Nephron progenitor cell (in vitro differentiated cells): ENCODE measurements at places on chromosomes 6 and 20.

- no peak overlapping the region for H3K27ac ChIP-seq
- no peak for DNase-seq
- peaks cover 54% of the 10 kb centered on the region for H3K4me1 ChIP-seq
- H3K4me3 ChIP-seq: no peak overlapping the region
- H3K36me3 ChIP-seq: peaks cover 79% of the 10 kb centered on the region
These were observed 5.9 kb downstream of the CDYL start for GRCh38 chr6:4781967-4782575.

- H3K36me3 ChIP-seq: no peaks in the 10 kb centered on the region
- no peak overlapping the region for H3K4me3 ChIP-seq
- no peak overlapping the region for H3K27ac ChIP-seq
- no peak for DNase-seq
- H3K27me3 ChIP-seq: peaks cover 7% of the 10 kb centered on the region
- peaks cover 18% of the 10 kb centered on the region for H3K4me1 ChIP-seq
These were observed 5.6 kb downstream of the CD93 start for GRCh38 chr20:23080521-23080920.

DNA sequence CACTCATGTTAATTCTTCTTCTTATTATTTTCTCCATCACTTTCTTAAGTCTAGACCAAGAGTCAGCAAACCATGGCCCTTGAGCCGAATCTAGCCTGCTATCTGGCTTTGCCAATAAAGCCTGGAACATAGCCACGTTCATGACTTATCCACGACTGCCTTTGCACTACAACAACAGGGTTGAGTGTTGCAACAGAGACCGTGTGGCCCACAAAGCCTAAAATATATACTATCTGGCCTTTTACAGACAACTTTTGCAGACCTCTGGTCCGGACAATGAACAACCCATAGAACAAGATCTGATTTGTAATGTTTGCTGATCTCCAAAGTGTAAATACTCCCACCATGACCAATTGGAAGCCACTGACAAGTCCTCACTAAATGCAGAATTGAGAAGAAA, 140.5 kb upstream of the CDYL start:
- DNase-seq: no peak
- no peak overlapping the region for H3K27ac ChIP-seq
- no peaks in the 10 kb centered on the region for H3K27me3 ChIP-seq
- peaks cover 12% of the 10 kb centered on the region for H3K4me1 ChIP-seq
- no peaks in the 10 kb centered on the region for H3K36me3 ChIP-seq

DNA sequence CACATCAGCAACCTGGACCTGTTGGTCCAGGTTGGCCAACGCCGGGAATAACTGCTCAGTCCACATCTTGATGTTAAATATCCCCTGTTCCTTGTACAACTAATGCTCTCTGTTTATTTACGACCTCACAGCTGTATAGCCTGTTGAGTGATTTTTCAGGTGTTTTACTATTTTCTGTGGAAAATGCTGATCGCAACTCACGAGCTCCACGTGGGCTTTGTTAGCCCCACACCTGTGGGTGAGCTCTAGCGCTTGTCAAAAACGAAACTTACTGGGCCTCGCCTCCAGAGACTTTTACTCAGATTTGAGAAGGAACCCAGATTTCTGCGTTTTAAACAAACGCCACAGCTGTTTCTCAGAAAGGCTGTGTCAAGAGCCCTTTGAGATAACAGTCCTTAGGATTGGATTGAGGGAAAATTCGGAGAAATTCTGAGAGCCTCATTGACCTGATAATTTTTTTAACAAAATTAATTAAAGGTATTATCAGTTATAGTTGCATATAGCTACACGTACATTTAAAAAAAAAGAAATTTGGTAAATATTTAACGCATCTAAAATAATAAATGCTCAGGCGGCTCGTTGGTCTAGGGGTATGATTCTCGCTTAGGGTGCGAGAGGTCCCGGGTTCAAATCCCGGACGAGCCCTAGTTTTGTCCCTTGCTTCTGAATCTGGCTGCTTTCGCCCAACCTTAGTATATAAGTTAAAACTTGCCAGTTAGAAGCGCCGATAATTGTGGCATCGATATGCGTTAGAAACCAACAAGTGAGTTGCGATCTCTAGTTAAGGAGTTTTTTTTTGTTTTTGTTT, 16.7 kb downstream of the HMGN4 start:
- no peak overlapping the region for H3K4me3 ChIP-seq
- no peak overlapping the region for H3K27ac ChIP-seq
- H3K36me3 ChIP-seq: no peaks in the 10 kb centered on the region
- H3K4me1 ChIP-seq: peaks cover 16% of the 10 kb centered on the region

DNA sequence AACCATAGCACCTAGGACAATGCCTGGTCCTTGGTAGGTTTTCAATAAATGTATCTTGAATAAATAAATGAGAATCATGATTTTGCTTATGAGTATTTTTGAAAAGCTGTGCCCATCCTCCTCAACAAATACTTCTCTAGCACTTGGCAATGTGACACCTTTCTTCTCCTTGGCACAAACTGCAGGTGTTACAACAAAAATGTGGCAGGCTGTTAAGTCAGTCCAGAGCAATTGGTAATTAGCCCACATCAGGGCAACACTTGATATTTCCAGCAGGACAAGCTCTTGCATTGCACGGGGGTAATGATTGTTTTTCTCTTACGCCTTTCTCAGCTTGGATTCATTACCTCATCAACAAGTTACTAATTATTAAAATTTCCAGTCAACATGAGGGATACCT, 31.6 kb upstream of the SNX9 start:
- H3K27me3 ChIP-seq: peaks cover 7% of the 10 kb centered on the region
- H3K36me3 ChIP-seq: no peaks in the 10 kb centered on the region
- no peaks in the 10 kb centered on the region for H3K4me1 ChIP-seq
- H3K4me3 ChIP-seq: no peak overlapping the region
- DNase-seq: no peak
- no peak overlapping the region for H3K27ac ChIP-seq

GRCh38 chr6:62803094-62803493, 408.2 kb upstream of the FKBP1C start:
- no peak for DNase-seq
- peaks cover 7% of the 10 kb centered on the region for H3K4me1 ChIP-seq
- H3K27ac ChIP-seq: no peak overlapping the region

GRCh38 chr20:33954504-33954903, 39.2 kb upstream of the RALY start:
- H3K27me3 ChIP-seq: peaks cover 12% of the 10 kb centered on the region
- H3K36me3 ChIP-seq: no peaks in the 10 kb centered on the region
- H3K27ac ChIP-seq: no peak overlapping the region
- no peak overlapping the region for H3K4me3 ChIP-seq
- no peaks in the 10 kb centered on the region for H3K4me1 ChIP-seq

- H3K4me3 ChIP-seq: no peak overlapping the region
- no peak for DNase-seq
- H3K27ac ChIP-seq: no peak overlapping the region
- H3K36me3 ChIP-seq: no peaks in the 10 kb centered on the region
- H3K4me1 ChIP-seq: peaks cover 8% of the 10 kb centered on the region
- H3K27me3 ChIP-seq: peaks cover under 1% of the 10 kb centered on the region
These were observed 277.9 kb upstream of the TCF21 start for GRCh38 chr6:133610971-133611370.

GRCh38 chr6:106098383-106099234, 12.5 kb downstream of the PRDM1 start:
- H3K27me3 ChIP-seq: peaks cover 26% of the 10 kb centered on the region
- H3K4me3 ChIP-seq: peak overlapping the region; percentile 66
- H3K27ac ChIP-seq: peak overlapping the region; percentile 47
- peaks cover 68% of the 10 kb centered on the region for H3K4me1 ChIP-seq

DNA sequence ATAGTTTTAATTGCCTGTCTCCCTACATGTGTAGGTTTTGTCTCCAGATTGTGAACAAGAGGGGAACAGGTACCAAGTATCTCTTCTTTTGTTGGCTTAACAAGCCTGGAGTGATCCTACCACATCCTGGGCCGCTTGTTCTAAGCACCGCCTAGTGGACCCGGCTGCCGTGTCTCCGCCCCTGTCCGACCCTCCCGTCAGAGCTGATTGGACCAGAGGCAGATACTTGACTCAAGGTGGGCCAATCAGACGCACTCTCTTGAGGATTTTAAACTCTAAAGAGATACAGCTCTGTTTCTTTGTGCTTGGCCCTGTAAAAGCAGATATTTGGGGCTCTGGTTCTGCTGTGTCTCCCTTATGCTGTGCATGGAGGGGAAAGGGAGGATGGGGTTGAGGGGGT, 68.2 kb downstream of the PRDM1 start:
- H3K27ac ChIP-seq: no peak overlapping the region
- peaks cover 22% of the 10 kb centered on the region for H3K4me1 ChIP-seq
- no peak for DNase-seq
- no peaks in the 10 kb centered on the region for H3K36me3 ChIP-seq
- H3K4me3 ChIP-seq: no peak overlapping the region
- peaks cover 10% of the 10 kb centered on the region for H3K27me3 ChIP-seq

DNA sequence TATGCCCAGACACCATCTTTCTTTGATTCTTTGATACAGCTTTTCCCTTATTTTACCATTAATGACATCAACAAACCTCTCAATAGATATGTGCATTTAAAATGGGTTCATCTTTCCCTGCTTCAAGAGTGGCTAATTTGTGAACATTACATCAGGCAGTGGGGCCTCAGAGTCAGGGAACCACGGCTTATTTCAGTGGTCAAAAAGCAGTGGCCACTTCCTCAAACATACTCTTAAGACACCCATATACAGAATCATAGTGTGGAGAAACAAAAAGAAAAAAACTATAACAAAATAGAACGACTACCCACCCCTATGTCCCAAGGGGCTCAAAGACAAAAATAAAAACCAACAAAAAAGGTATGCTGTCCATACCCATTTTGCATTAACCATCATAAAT, 12.9 kb downstream of the SALL4 start:
- DNase-seq: no peak
- H3K4me1 ChIP-seq: peaks cover 31% of the 10 kb centered on the region
- H3K4me3 ChIP-seq: no peak overlapping the region
- H3K36me3 ChIP-seq: peaks cover 86% of the 10 kb centered on the region
- peak overlapping the region; percentile 84 for H3K27ac ChIP-seq

GRCh38 chr6:44933108-44933507, 395.0 kb upstream of the RUNX2 start:
- H3K36me3 ChIP-seq: peaks cover 3% of the 10 kb centered on the region
- no peak for DNase-seq
- H3K4me1 ChIP-seq: no peaks in the 10 kb centered on the region

DNA sequence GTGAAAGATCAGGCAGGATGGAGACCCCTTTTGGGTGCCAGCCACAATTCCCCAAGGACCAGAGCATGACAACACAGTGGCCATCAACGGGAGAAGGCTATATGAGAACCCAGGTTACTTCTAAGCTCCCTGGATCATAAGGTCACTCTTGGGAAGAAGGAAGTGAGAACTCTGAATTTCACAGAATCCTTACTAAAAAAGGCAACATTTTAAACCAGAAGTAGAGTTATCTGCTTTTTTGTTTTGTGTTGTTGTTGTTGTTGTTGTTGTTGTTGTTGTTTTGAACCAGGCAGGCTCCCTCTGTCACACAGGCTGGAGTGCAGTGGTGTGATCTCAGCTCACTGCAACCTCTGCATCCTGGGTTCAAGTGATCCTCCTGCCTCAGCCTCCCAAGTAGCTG, 107.4 kb upstream of the TNFAIP3 start:
- no peak for DNase-seq
- no peak overlapping the region for H3K27ac ChIP-seq
- no peak overlapping the region for H3K4me3 ChIP-seq
- no peaks in the 10 kb centered on the region for H3K4me1 ChIP-seq
- H3K36me3 ChIP-seq: no peaks in the 10 kb centered on the region

GRCh38 chr6:113909224-113909856, 52.2 kb downstream of the MARCKS start:
- H3K27me3 ChIP-seq: peaks cover 3% of the 10 kb centered on the region
- H3K4me3 ChIP-seq: no peak overlapping the region
- H3K27ac ChIP-seq: no peak overlapping the region
- no peaks in the 10 kb centered on the region for H3K36me3 ChIP-seq
- peaks cover 14% of the 10 kb centered on the region for H3K4me1 ChIP-seq
- peak; percentile 34 for DNase-seq

- H3K4me3 ChIP-seq: no peak overlapping the region
- H3K27ac ChIP-seq: no peak overlapping the region
- DNase-seq: no peak
- peaks cover 10% of the 10 kb centered on the region for H3K4me1 ChIP-seq
- H3K27me3 ChIP-seq: no peaks in the 10 kb centered on the region
These were observed 61.7 kb downstream of the SNX9 start for GRCh38 chr6:157884756-157885155.

GRCh38 chr6:1386038-1386709, 3.2 kb upstream of the FOXF2 start:
- H3K4me3 ChIP-seq: no peak overlapping the region
- no peaks in the 10 kb centered on the region for H3K36me3 ChIP-seq
- peaks cover 41% of the 10 kb centered on the region for H3K4me1 ChIP-seq
- DNase-seq: no peak
- H3K27me3 ChIP-seq: peaks cover 94% of the 10 kb centered on the region
- no peak overlapping the region for H3K27ac ChIP-seq

DNA sequence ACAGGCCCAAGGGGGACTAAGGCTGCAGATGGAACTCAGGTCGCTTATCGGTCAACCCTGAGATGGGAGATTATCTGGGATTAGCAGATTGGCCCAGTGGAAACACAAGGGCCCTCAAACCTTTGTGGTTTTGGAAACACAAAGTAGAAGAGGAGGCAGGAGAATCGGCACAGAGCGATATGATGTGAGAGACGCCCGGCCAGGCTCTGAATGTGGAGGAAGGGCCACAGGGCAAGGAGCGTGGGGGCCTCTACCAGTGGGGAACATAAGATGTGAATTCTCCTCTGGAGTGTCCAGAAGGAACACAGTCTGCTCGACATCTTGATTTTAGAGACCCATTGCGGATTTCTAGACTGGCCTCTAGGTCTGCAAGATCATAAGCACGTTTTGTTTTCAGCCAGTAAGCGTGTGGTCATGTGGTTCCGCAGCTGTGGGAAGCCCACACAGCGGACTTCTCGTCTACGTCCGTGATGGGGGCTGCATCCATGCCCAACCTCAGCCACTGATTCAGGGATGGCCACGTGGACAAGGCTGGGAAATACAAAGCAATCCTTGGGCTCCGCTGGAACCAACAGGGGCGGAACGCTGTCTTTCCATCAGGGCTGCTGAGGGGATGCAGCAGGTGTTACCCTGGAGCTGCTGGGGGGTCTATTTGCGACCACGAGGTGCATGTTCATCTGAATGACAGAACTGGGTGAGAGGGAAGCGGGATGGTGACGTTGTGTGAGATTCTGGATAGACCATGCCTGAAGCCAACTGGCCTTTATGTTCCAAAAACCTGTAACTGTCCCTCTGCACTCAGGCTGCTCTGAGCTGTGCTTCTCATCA, 127.6 kb upstream of the PMEPA1 start:
- DNase-seq: no peak
- H3K4me1 ChIP-seq: peaks cover 16% of the 10 kb centered on the region
- H3K36me3 ChIP-seq: no peaks in the 10 kb centered on the region
- H3K27me3 ChIP-seq: peaks cover 15% of the 10 kb centered on the region
- H3K4me3 ChIP-seq: no peak overlapping the region

GRCh38 chr6:14339711-14340584, 222.4 kb downstream of the CD83 start:
- H3K4me1 ChIP-seq: peaks cover 4% of the 10 kb centered on the region
- no peak for DNase-seq
- no peaks in the 10 kb centered on the region for H3K36me3 ChIP-seq
- no peak overlapping the region for H3K27ac ChIP-seq
- no peaks in the 10 kb centered on the region for H3K27me3 ChIP-seq
- no peak overlapping the region for H3K4me3 ChIP-seq
